HS-5 (cell line): ENCODE measurements at places on chromosomes 4 and X.

DNA sequence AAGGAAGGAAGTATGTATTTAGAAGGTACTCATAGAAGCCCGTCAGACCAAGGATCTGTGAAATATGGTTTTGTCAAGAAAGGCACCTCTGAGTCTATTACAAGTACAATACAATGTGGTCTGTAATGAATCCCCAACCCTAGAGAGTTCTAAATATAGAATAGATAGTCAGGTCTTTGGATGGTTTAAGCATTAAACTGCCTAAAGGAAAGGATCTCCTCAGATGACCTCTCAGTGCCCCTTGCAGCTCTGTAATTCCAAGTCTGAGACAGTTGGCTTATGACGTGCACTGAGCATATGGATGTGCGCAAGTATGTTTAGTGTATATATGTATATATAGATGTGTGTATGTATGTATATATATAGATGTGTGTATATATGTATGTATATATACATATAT lies 62.0 kb downstream of the CCSER1 start:
- DNase-seq, result no peak

DNA sequence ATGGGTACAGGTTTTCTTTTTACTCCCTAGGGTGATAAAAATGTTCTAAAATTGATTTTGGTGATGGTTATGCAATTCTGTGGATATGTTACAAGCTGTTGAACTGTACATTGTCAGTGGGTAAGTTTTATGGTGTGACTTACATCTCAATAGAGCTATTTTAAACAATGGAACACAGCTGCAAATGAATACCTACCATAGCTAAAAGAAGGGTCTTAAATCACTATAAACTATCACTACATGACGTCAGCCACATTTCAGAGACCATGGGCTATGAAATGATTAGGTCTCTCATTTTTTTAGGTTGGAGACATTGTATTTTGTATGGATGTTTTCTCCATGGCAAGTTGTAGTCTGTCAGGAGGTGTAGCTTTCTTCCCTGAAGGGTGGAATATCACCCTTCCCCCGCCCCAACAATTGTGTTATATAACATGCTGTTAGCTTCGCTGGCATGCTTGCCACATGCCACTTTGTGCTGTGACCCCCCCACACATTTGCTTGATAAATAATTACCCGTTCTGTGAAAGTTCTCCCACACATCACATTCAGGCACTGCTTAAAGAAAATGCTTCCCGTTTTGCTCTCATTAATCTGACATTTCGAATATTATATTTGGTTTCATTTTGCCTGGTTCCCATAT lies 159.7 kb downstream of the ARHGAP10 start:
- no peak for DNase-seq

DNA sequence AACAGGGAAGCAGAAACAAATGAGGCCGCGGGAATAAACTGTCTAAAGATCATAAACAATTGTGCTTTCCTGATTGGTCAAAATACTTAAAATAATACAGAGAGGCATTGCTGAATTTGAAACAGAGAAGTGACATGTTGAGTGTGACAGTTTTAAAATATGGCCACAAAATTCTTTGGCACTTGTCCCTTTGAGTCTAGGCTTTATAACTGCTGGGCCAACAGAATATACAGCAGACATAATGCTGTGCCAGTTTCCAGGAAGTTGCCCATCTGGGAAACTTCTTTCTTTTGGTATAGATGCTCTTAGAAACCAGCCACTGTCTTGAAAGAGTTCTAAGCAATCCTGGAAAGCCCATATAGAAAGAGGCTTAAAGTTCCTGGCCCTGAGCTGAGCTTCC lies 668.4 kb downstream of the CENPC start:
- no peak for DNase-seq

DNA sequence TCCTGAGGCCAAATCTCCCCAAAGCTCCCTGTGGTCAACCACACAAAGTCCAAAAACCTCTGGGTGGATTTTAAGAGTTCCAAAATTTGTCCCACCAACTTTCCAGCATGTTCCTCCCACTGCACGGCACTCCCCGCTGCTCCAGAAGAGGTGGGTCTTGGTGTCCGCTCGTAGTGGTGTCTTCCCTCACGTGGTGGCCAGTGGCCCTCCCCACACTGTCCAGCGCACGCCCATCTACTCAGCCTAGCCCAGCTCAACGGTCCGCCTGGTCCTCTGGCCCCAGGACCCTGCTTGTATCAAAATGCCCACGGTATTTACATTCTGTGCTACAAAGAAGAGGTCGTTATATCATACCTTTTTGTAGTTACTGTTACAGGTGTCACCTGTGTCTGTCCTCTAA lies 83.5 kb downstream of the NSUN7 start:
- DNase-seq, result no peak

- DNase-seq, result no peak
Observed at GRCh38 chr4:15343000-15343399, 84.8 kb upstream of the C1QTNF7 start.

DNA sequence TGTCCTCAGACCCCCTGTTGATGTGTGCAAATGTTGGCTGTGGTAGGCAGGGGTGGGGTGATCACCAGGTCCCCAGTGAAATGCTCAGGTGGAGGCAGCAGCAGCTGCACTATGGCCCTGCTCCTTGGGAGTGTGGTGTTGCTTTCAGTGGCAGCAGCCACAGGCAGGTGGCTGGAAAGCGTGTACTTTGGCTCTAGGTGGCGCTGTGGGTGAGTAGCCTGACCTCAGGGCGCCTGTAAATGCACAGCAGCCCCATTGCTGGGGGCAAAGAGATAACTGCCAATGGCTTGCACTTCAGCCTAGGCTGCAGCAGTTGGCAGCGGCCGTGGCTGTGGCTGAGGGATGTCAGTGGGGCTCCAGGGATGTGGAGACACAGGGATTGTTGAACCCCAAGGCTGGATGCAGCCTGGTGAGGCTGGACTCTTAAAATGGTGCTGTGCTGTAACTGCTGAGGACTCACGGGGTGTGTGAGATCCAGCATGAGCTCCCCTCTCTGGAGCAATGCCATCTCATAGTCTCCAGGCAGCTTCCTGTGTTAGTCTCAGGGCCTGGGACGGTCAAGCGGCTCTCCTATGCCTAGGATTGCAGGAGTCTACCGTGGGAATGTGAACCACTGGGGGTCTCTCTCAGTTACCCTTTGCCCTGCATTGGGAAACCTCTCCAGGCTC lies 421.7 kb upstream of the HTR2C start:
- DNase-seq, result no peak

DNA sequence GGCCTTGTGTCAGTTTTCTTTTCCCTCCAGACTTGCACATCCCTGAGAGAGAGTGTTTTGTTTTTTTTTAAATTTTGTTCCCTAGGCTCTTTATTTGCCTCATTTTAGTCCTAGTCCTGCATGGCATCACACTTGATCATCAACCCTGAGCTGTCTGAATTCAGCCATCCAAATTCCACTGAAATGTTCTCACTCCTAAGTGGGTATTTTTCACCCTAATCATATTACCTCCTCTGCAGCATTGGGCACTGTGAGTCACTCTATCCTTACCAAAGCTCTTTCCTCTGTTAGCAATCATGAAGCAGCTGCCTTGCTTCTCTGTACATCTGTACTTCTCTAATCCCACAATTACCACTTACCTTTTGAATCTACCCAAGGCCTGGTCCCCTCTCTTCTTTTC lies 356.6 kb upstream of the MAGEB2 start:
- DNase-seq, result peak; percentile 31

DNA sequence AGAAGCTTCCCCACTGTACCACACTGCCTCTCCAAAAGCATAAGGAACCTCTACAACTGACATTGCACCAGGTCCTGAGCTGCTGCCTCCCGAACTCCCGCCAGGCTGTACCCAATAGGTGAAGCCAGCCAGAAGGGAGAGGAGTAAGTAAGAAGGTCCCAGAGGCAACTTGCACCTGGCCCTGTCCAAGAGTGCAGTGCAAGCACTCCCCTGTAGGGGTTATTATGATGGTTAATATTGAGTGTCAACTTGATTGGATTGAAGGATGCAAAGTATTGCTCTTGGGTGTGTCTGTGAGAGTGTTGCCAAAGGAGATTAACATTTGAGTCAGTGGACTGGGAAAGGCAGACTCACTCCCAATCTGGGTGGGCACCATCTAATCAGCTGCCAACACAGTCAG lies 879.3 kb upstream of the SLIT2 start:
- DNase-seq, result no peak

DNA sequence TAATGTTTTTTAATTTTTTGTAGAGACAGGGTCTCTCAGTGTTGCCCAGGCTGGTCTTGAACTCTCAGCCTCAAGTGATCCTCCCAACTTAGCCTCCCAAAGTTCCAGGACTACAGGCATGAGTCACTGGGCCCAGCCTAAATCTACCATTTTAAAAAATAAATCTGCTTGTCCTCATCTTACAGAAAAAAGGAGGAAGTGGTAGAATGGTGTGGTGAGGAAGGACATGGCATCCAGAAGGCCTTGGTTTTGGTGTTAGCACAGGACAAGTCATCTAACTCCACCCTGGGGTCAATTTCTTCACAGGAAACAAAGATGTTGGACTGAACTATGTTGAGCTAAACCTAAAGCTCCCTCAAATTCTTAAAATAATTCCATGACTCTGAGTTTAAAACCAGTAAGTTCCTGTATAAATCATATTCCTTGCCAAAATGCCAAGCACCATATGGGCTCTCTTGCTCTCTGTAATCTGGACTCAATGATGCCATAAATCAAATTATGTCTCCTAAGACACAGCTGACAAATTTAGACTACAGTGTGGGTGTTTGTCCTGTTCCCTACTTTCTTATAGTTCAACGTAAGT lies 253.9 kb upstream of the NOCT start:
- DNase-seq, result peak; percentile 61

DNA sequence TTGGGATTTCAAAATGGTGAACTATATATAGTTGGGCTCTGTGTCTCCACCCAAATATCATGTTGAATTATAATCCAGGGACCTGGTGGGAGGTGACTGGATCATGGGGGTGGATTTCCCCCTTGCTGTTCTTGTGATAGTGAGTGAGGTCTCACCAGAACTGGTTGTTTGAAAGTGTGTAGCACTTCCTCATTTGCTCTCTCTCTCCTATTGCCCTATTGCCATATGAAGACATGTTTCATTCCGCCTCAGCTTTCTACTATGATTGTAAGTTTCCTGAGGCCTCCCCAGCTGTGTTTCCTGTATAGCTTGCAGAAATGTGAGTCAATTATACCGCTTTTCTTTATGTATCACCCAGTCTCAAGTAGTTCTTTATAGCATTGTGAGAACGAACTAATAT lies 545.6 kb downstream of the TRAM1L1 start:
- DNase-seq, result no peak

GRCh38 chr4:168604496-168605373 lies 107.9 kb downstream of the PALLD start:
- peak; percentile 71 for DNase-seq

GRCh38 chrX:52078131-52078530 lies 9.1 kb upstream of the MAGED4B start:
- no peak for DNase-seq
